Activated T-cell treated with anti-CD3 and anti-CD28 coated beads, Interleukin-2, amount 50 U/mL, for 4 hours (primary cell): ENCODE measurements at places on chromosomes 13 and 19.

- DNase-seq, result no peak
Measured at GRCh38 chr13:95797016-95797415, 120.1 kb downstream of the DNAJC3 start.

GRCh38 chr19:51329411-51329810 lies 12.5 kb downstream of the VSIG10L start:
- no peak for DNase-seq

- DNase-seq, result no peak
Measured at GRCh38 chr13:66329988-66330451, 900.1 kb downstream of the PCDH9 start.

- DNase-seq, result no peak
Measured at GRCh38 chr19:31073485-31074198, 275.6 kb downstream of the TSHZ3 start.

GRCh38 chr19:35693422-35693821 lies 10.9 kb upstream of the ZBTB32 start:
- DNase-seq, result no peak
